ENCODE measurements at places on chromosomes 3 and 15. TPM values are rescaled to one million over a fixed set of nuclear protein-coding genes. Genes with fewer than 3 reads are reported as not detected.

DNA sequence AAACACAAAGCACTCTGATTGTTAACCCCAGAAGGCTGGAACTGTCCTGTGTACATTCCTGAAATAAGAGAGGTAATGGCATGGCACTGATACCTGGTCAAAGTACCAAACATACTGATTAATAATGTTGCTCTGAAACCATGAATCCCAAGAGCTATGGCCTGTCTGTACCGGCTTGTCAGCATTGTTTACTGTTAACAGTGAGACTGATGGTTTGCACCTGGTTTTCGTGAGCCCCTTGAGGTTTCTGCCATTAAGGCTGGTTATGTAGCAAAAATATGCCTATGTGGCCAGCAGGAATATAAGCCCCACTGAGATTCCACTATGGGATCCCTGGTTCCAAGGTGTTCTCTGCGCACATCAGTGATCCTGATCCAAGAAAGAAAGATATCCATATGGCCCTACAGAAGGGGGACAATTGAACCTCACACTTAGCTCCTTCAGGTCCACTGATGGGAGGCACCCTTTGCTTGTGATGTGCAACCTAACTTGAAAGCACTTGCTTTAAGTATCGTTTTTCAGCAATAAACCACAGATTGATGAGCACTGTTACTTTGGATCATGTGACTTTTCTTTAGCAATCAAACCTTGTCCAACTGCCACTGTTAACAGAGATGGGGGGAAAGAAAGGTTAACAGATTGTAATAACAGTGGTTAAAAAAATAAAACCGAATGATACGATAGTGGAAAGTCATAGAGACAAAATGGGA lies 65.2 kb downstream of the TBL1XR1 start:
- H3K27me3 ChIP-seq: no peaks in the 10 kb centered on the region
- no peak for DNase-seq
- H3K36me3 ChIP-seq: peaks cover 10% of the 10 kb centered on the region
- H3K27ac ChIP-seq: peak overlapping the region; percentile 11

GRCh38 chr15:101286471-101287114 lies 8.5 kb downstream of the SNRPA1 start:
- no peaks in the 10 kb centered on the region for H3K27me3 ChIP-seq
- H3K4me3 ChIP-seq: no peak overlapping the region
- H3K36me3 ChIP-seq: peaks cover 32% of the 10 kb centered on the region
- no peak overlapping the region for H3K27ac ChIP-seq

- no peaks in the 10 kb centered on the region for H3K4me1 ChIP-seq
- no peak overlapping the region for H3K4me3 ChIP-seq
- peaks cover 38% of the 10 kb centered on the region for H3K36me3 ChIP-seq
These were observed 13.9 kb downstream of the SEC61A1 start for GRCh38 chr3:128066114-128066513.

DNA sequence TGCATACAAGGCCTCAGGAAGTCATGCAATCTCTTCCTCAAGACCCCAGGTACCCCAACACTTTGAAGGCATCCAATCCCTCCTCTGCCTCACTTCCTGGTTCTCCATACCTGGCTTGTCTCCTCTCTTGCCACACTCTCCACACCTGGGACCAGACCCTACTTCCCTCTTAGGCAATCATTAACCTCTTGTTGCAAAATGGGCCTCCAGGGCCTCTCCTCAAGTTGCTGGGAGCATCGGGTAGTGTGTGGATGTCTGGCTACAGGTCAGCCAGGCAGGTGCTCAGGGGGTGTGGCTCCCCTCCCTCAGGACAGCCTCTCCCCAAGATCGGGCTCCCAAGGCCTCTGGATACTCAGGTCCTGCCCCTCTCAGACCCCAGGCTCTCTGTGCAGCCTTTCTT lies 8.6 kb downstream of the PLA2G4E start:
- no peaks in the 10 kb centered on the region for H3K36me3 ChIP-seq
- peaks cover 8% of the 10 kb centered on the region for H3K27me3 ChIP-seq
- no peak overlapping the region for H3K4me3 ChIP-seq
- H3K4me1 ChIP-seq: peaks cover 7% of the 10 kb centered on the region

DNA sequence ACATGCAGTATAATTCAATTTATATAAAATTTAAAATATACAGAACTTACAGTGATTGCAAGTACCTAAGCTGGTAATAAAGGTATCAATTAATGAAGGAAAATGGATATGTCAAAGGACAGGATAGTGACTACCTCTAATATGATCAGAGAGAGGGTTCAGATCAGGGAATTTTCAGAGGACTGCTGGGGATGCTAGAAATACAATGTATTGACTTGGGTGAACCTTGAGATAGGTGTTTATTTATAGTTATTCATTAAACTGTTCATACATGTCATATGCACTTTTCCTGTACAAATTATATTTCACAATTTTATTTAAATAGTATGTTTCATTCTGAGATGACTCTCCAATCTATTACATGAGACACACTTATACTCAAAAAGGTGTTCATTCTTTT lies 554.1 kb downstream of the FHIT start:
- H3K36me3 ChIP-seq: peaks cover 1% of the 10 kb centered on the region
- no peaks in the 10 kb centered on the region for H3K27me3 ChIP-seq
- H3K27ac ChIP-seq: no peak overlapping the region

GRCh38 chr3:46851364-46852333 lies 11.6 kb downstream of the MYL3 start:
- H3K27ac ChIP-seq: no peak overlapping the region
- peaks cover 20% of the 10 kb centered on the region for H3K27me3 ChIP-seq
- H3K36me3 ChIP-seq: no peaks in the 10 kb centered on the region
- no peak for DNase-seq
- H3K4me1 ChIP-seq: peaks cover 6% of the 10 kb centered on the region
- H3K4me3 ChIP-seq: no peak overlapping the region

GRCh38 chr15:41659855-41660234 lies 360 bp upstream of the MGA start:
- no peak for DNase-seq
- no peaks in the 10 kb centered on the region for H3K36me3 ChIP-seq
- peak overlapping the region; percentile 85 for H3K27ac ChIP-seq
- H3K27me3 ChIP-seq: peaks cover 21% of the 10 kb centered on the region
- peak overlapping the region; percentile 80 for H3K4me3 ChIP-seq

- no peaks in the 10 kb centered on the region for H3K36me3 ChIP-seq
- no peaks in the 10 kb centered on the region for H3K4me1 ChIP-seq
- no peak for DNase-seq
These were observed 62.5 kb downstream of the MYO5A start for GRCh38 chr15:52466134-52466701.

ITIH1 gene
- total RNA-seq: 14.1 TPM

KBTBD13 gene
- not detected for total RNA-seq

SYNM gene
- 1.1 TPM for total RNA-seq

WDR93 gene
- 1.3 TPM for total RNA-seq

ACKR4 gene
- total RNA-seq: not detected

Data from progenitor cell of endocrine pancreas (in vitro differentiated cells).